ENCODE measurements at places on chromosomes 13 and 19. TPM values are rescaled to one million over a fixed set of nuclear protein-coding genes. Genes with fewer than 3 reads are reported as not detected.
A peak's percentile ranks its signal among the peaks of the same experiment; 100 is the strongest.

The TNFSF9 gene
- total RNA-seq = not detected

DNA sequence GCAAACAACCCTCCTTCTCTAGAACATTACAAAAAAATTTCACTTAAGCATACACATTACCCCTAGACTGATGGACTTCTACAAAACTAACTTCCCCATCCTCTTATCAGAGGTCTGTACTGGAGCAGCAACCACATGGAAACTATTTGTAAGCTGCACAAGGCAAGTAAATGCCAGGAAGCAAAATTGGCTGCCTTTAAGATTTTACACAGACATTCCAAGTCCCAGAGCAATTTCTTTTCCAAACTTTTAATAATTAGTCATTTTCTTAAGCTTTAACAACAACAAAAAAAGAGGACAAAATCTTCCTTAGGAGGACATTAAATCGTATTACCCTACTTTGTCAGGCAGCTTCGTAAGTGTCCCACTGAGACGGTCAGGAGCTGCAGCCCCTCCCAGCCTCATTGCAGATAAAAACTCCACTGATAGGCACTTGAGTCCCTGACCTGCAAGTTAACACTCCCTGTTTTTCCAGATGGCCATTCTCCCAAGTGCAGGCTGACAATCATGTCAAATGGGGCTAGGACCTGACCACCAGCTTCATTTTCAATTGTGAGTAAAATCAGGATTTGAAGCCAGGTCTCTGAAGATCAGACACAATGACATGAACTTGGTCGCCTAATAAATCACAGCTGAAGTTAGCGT, 680.1 kb downstream of the DIAPH3 start:
- DNase-seq = no peak

DNA sequence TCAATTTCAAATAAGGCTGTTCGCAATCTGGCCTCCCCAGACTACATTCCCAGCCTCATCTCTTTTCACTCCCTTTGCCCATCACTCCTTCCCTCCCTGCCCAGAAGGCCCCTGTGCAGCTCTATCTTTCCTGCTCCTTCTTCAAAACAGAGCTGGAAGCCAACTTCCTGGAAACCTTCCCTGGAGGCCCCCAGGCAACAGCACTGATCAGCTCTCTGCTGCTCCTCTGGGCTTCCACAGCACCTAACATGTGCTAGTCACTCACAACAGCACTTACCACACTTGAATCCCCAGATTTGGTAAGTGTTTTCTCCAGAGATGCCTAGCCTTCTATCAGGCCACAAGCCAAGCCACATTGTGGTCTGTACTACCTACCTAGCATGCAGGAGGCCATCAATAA, 9.5 kb downstream of the SMAD9 start:
- peak; percentile 43 for DNase-seq

The CDX2 gene
- total RNA-seq = not detected

Measured in SJCRH30 (cell line).